NCI-H1694 (cell line): ENCODE measurements at places on chromosomes 11 and 22.

DNA sequence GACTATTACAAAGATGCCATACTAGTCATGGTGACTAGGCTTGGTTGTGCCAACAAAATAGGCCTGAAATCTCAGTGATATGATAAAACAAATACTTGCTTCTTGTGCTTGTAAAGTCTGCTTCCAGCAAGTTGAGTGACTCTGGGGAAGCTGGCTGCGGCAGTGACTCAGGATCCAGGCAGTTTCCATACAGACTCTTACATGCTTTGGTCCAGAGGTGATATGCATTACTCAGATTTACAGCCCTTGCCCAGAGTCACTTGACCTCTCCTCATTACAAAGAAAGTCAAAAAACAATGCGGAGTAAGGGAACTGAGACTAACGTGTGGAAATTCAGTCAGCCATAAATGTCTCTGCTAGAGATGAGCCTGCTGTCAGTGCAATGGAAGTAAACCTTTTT is 387.5 kb downstream of the KCNA4 start:
- DNase-seq, result no peak

GRCh38 chr11:72818971-72819370 is 4.8 kb downstream of the ATG16L2 start:
- DNase-seq, result no peak

DNA sequence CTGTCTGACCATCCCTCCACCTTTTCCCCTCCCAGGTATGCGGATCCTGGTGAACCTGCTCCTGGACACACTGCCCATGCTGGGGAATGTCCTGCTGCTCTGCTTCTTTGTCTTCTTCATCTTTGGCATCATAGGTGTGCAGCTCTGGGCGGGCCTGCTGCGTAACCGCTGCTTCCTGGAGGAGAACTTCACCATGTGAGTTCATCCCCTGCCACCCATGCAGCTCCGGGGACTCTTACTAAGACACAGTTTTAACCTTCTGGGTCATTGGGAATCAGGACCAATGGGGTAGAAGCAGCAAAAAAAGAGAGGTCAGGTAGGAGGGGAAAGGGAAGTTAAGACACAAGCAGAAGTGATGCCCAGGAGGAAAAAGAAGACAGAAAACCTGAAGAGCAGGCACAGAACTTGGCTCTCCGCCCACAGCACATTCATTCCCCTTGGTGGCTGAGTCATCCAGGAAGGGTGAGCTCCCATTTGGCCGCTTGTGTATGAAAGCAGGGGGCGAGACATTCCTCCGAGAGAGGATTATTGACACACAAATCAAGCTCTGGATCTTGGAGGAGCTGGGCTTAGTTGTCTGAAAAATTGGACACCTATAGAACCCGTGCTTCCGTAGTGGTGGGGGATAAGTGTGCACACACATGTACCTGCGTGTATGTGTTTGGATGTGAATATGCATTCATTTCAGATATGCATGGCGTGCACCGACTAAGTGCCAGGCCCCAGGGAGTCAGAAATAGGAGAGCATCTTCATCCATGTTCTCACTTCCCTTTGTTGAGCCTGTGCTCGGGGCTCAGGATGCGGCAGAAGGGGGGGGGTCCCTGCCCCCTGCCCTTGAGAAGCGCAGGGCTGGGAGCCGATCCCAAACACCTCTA is 64.2 kb downstream of the CACNA1I start:
- peak; percentile 38 for DNase-seq

DNA sequence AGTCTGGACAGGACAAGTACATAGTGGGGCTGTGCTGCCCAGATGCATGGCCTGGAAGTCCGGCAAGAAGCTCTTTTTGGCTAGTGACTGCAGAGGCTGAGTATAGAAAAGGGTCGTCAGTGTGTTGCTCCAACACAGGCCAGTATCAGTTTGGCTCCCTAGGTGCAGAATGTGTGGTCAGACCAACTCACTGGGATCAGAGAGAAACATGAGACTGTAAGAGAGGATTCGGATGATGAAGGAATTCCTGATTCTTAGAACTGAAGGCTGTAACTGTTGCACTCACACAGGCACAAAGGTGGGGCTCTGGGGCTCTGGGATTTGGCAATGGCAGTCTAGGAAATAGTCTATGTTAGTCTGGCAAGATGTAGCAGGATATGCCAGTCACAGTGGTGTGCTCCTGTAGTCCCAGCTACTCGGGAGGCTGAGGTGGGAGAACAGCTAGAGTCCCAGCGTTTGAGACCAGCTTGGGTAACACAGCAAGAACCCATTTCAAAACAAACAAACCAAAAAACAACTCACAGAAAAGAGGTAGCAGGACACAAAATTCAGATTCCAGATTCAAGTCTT is 11.1 kb upstream of the UPB1 start:
- no peak for DNase-seq

GRCh38 chr22:31193092-31193491 is 19.0 kb upstream of the LIMK2 start:
- DNase-seq, result no peak

DNA sequence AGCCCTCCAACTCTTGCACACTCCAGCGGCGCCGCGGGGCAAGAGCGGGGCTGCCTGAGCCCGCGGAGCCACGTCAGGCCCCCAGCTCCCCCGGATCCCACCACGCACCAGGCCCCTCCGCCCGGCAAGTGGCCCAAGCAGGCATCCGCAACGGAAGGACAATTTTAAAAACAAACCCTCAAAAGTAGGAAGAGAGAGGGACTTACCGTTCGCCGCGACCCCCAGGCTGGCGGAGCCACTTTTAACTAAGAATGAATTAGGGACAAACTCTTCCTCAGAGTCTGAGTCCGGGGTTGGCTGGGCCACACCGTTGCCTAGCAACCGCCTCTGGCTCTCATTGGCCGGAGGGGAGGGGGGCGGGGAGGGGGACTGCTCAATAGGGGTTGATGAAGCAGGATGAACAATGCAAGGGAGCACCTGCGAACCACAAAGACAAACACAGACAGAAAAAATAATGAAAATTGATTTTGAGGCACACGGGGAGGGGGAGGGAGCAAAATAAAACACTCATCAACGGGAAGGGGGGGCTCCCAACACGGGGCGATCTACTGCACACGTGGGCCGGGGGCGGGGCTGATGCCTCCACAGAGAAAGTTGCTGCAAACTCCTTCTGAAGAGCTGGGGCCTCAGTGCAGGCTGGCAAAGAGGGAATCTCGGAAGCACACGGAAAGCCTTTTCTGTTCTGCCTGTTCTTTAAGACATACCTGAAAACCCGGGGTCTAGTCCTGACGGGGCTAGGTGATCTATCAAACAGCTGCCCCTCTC is 387.5 kb upstream of the NARS2 start:
- no peak for DNase-seq

GRCh38 chr22:36339171-36340065 is 48.3 kb downstream of the MYH9 start:
- no peak for DNase-seq

GRCh38 chr11:11605181-11605580 is 16.6 kb downstream of the GALNT18 start:
- DNase-seq, result no peak

DNA sequence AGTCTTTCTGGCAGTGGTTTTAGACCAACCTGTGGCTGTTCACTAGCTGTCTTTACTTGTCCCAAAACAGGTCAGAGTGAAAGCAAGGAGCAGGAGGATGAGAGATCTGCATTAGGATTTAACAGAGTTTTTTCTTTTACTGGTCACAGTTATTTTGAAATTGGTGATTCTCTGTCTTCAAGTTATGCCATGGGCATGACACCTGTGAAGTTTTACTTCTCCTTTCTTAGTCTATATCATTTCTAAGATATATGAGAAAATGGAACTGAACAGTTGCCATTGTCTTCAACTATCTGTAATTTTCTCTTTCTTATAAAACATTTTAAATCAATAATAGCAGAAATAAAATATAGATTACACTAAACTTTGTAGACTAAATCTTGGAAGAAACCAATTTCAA is 60.6 kb downstream of the TRPC6 start:
- DNase-seq, result no peak

DNA sequence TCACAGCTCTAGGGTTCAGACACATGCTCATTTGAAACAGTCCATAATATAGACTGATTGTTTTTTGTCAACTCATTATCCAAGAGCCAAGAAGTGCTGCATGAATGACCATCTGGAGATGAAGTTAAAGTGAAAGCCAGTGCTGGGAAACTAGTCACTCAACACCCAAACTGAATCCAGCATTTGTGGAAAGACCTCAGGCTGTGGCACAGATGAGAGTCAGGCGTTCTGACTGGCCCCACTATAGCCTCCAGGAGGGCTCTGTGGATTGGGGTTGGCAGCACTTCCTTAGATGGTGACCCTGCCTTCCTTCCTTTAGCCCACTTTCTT is 2.1 kb downstream of the FEZ1 start:
- no peak for DNase-seq

DNA sequence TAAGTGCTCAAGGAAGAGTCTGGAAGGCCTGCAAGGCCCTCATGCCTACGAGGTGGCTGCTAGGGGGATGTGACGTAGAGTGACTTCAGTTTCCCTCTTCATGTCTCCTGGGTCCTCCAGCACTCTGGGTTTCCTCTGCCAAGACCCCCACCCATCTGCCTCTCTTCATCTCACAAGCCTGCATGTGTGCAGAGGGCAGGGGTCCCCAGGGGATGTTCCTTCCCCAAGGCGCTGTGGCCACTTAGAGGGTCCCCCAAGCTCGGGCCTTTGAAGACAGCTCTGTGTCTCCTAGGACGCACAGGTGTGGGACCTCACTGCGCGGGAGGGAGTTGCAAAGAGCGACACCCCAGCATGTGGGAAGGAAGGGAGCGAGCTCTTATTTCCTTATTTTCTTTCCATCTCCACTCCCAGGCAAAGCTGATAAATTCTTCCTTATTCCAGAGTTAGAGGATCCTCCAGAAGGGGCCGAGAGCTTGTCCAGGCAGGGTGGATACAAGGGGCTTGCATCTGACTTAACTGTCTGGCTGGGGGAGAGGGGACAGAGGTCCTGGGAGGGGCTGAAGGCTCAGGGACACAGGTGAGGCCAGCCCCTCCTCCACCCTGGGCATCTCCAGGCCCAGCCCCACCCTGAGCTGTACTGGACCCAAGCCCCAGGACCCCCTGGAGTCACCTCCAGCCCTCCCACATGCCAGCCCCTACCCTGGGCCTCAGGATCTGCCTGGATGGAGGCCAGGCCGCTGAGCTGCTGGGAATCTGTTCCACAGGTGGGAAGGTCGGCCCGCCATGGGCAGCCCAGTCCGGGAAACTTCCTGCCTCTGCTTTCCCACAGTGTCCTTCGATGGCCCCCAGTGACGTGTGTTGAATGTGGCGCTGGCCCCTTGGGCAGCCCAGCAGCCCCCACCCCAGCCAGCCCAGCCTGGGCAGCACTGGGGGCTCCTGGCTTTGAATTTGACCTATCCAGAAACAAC is 59.7 kb upstream of the KCNQ1OT1 start:
- no peak for DNase-seq

DNA sequence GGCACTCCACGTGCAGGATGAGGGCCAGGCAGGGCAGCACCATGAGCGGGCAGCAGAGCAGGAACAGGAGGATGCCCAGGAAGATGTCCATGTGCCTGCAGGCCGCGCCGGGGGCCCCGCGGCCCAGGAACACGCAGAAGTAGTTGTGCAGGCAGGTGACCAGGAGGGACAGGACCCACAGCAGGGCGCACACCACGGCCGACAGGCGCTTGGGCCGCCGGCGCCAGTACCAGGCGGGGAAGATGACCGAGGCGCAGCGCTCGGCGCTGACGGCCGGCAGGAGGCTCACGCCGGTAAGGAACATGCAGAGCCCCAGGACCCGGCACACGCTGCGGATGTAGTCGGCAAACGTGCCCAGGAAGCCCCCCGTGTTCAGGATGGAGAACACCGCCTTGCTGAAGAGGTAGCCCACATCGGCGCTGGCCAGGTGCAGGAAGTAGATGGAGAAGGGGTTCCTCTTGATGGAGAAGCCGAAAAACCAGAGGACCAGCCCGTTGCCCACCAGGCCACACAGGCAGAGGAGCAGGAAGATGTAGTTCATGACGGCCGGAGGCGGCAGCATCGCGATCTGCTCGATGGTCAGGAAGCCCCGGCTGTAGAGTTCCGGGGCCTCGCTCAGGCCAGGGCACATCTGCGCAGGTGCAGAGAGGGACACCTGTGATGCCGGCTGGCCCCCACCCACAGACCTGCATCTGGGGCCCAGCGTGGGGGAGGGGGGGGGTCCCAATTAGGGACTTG is 7.2 kb downstream of the MRGPRF start:
- DNase-seq, result no peak

DNA sequence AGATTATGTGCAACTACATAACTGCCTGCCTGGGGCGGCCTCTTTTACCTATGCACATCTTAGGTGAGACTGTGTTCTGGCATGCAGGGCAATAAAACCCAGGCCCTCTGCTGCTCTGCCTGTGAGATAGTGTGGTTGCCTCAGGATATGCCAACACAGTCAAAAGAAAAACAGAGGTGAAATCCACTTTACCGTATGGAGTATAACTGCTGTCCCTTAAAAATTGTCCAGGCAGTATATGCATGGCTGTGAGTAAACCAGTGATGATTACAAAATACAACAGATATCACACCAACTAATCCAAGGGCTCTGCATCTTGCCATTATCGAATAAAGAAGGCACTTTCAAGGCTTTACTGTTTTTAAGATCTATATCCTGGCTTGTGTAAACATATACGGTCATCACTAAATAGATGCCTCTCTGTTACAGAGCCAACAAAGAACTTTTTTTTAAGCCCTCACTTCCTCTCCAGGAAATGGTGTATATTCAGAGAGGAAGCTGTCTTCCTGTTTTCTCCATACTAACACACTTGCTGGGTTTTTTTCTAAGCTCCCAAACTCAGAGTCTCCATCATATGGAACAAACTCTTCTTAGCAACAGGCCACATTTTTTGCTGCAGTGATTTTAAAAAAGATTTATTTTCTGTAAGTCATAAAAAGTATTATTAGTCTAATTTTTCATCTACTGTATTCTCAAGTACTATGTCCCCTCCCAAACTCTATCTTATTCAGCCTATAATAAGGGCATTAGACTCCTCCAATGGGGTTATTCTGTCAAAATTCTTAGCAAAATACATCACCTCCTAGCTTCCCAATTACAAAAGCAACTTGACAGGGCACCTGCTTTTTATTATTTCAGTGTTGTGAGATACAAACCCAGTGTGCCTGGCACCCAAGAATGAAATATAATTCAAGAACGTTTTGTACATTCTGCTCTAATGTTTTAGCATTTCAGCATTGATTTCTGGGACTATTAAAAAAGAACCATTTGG is 135.2 kb downstream of the MAML2 start:
- DNase-seq, result no peak

DNA sequence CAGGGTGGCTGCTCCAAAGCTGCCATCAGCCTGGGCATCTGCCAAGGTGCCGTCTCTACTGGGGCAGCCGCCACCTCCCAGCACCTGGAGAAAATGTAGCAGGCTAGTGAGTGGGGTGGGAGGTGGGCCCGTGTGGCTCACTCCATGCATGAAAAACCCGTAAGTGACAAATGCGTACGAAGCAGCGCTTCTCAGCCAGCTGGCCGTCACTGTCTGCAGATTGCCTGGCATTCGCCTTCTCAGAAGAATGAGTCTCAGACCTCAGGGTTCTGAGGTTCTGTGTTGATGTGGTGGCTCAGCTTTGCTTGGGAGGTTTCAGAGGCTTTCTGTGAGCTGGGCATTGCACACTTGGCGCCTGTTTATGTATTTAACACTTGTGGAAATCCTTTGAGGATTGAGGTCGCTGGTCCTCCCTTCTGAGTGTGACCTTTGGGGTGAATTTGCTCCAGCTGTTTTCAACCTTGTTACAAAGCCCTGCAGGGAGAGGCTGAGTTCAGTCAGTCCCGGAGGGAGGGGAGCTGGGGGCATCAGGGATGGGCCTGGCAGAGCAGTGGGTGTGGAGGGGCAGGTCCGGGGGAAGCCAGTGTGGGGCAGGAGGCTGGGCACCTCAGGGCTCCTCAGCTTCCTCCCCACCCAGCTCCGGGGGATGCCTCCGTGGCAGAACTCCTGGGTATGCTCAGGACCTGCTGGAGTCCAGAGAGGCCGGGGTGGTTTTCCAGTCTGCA is 977.0 kb downstream of the TBC1D22A start:
- DNase-seq, result no peak
